ENCODE measurements at places on chromosomes 4 and X.
A peak's percentile ranks its signal among the peaks of the same experiment; 100 is the strongest.

GRCh38 chrX:46850771-46851170, 13.9 kb downstream of the RP2 start:
- DNase-seq = no peak

DNA sequence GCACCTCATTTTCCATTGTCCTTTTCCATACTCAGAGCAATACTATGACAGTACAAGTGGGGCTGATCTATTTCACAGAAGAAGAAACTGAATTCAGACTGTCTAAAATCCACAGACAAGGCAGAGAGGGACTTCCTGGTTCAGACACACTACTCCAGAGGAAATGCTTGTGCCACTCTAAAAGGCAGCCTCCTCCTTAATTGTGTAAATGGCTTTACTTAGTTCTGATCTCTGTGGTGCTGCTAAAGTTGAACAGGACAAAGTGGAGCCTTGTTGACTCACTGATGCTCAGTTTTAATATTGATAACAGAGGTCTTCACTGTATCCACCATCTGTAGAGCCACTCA, 122.4 kb downstream of the KIT start:
- DNase-seq = no peak

- DNase-seq = no peak
Observed at GRCh38 chrX:38824176-38824575, 22.9 kb downstream of the MID1IP1 start.

DNA sequence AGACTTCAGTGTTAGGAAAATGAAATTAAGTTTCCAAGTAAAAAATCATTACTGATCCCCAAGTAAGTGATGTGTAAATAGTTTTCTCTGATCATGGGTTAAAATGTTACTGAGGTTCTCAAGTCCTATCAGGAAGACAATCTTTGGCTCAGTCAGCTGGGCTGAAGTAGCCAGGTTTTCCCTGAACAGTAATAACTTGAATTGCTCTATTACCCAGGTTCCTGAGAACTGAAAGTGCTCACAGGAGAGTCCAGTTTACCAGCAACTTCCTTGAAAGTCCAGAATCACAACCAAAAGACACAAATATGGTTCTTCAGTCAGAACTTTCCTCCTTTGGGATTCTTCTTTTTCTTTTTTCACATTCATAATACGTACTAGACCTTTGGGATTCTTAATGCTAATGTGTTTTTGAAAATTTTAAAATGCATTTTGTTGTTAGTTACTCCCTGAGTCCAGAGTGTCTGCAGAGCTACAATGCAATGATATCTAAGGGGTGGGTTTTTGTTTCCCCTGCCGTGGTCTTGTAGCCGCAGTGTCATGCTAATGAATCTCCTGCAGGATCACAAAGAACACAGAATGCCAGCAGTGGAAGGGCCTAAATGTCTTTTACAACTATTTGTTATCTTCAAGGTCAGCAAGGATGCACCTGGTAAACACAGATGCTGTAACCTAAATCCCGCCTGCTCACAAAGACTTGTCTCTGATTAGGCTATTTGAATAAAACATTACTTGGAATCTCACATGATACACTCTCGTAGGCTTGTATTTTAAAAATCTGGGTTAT, 439.8 kb upstream of the NR3C2 start:
- DNase-seq = no peak

DNA sequence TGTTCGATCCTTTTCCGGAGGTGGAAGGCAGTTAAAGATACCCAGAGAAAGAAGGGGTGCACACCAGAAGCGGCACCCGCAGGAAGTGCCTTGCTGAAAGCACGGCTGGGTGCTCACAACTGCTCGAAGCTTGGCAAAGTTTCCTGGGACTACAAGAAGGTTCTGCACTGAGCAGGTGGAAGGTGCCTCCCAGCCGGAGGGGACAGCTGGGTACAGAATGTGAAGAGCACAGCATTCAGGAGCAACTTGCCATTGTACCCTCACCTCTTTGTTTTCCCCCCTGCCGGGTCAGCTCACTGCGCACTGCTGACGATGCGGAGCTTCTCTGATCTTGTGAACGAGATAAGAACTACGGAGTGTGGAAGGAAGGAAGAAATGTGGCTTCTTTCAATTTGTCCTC, 289.2 kb downstream of the FBXW7 start:
- no peak for DNase-seq

DNA sequence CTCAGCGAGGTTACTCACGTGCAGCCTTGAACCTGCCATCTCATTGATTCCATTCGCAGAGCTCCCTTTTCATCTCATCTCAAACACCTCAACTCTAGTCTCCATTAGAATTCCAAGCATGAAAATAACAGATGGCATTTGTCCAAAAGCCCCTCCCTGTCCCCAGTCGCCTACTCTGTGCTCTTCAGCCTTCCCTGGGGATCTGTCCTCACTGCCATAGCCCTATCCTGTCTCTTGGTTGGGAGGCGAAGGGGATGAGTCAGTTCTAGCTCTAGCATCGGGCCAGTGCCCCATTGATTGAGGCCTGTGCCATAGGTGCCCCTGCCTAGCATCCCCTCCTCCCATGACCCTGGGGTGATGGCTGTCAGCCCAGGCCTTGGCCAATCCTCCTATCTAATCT, 134.0 kb upstream of the PJA1 start:
- no peak for DNase-seq

GRCh38 chrX:44072631-44073030, 99.4 kb upstream of the NDP start:
- DNase-seq = no peak

DNA sequence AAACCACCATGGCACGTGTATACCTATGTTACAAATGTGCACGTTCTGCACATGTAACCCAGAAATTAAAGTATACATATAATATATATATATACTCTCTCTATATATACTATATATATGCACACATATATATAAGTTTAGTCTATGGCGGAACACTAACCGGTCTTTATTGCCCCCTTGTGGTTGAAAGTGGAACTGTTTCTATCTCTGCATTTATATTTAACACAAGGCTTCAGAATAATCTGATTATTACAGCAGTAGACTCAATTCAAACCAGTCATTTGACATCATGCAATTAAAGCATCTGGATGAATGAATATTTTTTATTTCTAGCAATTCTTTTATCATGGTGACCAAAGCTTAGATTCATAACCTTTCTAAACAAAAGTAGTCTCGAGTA, 14.6 kb downstream of the RAB9B start:
- DNase-seq = peak; percentile 19

- peak; percentile 86 for DNase-seq
Observed at GRCh38 chrX:48891402-48892288, 5.9 kb downstream of the TIMM17B start.

- peak; percentile 18 for DNase-seq
Observed at GRCh38 chr4:108058685-108059440, 69.2 kb downstream of the HADH start.

- DNase-seq = no peak
Observed at GRCh38 chrX:27728291-27728690, 79.5 kb upstream of the MAGEB10 start.

DNA sequence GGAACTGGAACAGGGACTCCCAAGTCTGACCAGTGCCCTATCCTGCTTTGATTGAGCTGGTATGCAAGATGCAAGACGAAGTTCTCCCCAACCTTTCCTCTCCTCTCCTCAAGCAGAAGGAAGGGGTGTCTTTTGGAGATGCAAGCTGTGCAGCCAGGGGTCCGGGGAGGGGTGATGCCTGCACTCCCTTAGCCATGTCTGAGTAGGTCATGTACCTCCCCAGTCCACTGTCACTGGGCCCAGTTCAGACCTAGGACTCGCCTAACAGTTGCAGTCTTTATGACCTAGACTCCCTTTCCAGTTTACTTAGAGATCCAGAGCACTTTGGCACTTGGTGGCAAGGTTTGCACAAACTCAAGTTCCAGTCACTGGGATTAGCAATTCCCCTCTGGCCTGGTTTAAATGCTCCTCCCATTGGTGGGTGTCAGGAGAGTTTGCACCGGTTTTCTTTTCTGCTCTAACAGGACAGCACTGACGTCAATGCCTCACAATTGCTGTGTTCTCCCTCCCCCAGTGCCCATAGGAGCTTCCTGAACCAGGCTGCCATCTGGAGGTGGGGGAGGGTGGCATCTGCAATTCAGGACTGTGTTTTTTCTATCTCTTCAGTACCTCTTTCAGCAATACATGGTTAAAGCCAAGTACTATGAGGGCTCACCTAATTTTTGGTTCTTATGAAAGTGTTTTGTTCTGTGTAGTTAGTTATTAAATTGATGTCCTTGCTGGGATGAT, 782.2 kb downstream of the ARAP2 start:
- DNase-seq = no peak

- DNase-seq = no peak
Observed at GRCh38 chr4:54898656-54899340, 226.6 kb downstream of the KDR start.

DNA sequence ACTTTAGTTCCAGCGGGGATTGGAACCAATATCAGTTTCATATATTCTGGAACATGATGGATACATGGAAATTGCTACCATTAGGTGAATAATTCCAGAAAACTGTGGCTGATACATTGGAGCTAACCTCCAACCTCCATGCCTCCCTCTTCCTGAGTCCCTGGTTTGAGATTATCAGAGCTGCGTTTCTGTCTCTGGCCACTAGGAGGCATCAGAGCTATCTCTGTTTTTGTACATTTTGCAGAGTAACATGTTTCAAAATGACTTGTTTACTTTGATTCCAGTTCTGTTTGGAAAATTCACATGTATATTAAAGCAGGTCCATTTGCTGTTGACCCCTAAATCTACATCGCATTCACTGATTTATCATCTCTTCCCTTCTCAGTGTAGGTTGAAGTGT, 2.4 kb upstream of the RAB40AL start:
- no peak for DNase-seq

DNA sequence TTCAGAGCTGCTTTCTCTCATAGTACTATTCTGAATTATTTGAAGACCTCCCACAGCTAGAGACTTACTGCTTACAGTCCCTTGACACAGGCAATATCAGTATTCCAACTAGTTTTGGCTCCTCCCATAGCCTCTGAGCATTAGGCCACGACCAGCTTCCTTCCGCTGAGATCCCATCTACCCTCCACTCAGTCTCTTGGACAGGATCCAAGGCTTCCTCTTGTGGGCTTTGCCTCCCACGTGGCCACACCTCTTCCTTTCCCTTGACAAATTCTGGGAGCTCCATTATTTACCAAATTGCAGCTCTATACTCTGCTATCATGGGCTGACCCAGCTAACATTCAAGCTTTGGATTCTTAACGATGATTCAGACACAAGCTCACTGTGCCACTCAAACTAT, 470.4 kb upstream of the GALNT7 start:
- DNase-seq = no peak

GRCh38 chr4:156732634-156733033, 239.0 kb downstream of the PDGFC start:
- DNase-seq = no peak

- no peak for DNase-seq
Observed at GRCh38 chr4:26510334-26510964, 20.2 kb upstream of the CCKAR start.

DNA sequence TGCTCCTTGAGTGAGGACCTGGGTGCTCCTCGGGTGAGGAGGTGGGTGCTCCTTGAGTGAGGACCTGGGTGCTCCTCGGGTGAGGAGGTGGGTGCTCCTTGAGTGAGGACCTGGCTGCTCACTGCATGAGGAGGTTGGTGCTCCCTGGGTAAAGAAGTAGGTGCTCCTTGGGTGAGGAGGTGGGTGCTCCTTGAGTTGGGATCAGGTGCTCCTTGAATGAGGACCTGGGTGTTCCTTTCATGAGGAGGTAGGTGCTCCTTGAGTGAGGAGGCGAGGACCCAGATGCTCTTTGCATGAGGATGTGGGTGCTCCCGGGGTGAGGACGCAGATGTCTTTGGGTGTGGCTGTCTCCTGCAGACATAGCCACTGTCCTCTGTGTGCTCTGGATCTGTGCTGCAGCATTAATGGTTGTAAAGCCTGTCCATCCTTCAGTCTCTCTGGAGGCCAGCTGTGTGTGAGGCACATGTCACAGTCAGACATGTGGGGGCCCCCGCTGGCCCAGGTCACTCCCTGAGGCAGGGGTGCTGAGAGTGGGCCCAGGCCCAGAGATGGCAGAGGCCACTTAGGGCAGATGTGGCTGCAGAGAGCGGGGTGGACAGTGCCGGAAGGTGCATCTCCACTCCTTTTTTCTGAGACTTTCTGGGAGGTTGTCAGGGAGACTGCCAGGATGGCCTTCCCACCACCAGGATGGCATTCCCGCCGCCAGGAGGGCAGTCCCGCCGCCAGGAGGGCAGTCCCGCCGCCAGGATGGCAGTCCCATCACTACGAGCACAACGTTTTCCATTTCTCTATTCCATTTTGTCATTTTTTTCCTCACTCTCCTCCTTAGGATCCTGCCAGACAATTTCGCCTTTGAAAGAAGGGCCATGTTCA, 101.8 kb downstream of the HMX1 start:
- no peak for DNase-seq

DNA sequence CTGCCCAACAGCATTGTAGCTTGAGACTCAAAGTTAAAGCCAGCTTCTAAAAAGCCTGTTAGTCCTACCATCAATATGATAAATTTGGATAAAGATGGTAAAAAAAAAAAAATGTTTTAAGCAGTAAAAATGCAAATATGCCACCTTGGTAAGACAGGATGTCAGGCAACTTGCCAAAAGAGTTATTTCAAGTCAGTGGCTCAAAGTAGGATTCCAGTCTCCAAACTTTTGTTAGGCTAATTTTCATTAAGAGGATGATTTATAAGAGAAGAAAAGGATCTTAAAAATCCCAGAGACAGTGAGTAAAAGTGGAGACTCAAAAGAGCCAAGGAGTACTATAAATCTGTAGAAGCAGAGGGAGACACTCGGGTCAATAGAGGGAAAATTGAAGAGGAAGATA, 47.5 kb downstream of the GASK1B start:
- DNase-seq = no peak

- DNase-seq = no peak
Observed at GRCh38 chr4:34138385-34138784, 2105.9 kb downstream of the ARAP2 start.

DNA sequence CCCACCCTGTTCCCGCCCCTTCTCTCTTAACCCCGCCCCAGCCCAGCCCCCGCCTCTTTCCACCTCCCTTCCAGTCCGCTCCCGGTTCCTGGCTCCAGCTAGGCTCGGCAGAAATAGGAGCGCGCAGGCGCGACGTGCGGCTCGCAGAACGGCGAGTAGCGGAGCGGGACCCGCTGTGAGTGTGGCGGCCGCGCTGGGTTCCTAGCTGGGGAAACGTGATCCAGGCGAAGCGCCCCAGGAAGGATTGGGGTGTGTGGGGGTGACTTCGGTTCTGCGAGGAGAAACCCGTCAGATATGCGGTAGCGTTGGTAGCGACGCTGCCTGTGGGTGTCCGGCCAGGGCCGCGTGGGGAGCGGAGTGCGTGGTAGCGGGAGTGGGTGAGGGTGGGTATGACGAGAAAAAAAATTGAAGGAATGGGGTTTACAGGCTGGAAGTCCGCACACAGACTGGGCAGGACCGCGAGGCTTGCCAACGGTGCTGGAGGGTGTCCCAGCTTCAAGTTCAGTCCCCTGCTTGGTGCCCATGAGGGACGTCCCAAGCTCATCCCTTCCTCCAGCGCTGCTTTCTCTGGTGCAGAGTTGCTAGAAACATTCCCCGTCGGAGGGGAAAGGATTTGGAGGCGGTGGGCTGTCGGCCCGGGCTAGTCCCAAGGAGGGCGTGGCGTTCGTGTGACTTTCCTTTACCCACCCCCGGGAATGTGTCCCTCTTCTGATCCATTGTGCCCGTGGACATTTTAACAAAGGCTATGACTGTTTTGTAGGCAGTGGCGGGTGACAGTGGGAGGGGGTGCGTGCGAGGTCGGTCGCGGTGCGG, at the start of gene PRRG1:
Gene PRRG1 (plus strand): TSS at position 144 of the 813 bp plus-strand sequence. CDS start 56,886 bp downstream, outside the sequence.
- peak; percentile 68 for DNase-seq

GRCh38 chrX:154602226-154602625, 16.9 kb downstream of the CTAG1B start:
- no peak for DNase-seq

Data from large intestine (tissue), 12 donors.